ENCODE measurements at places on chromosomes 2 and 18. TPM values are rescaled to one million over a fixed set of nuclear protein-coding genes. Genes with fewer than 3 reads are reported as not detected.

Gene DPP4
- 3.6 TPM for total RNA-seq

Gene NCKAP5
- 9.1 TPM for total RNA-seq

Gene MAB21L4
- not detected for total RNA-seq

Gene RTKN
- 9.3 TPM for total RNA-seq

Gene IL36A
- total RNA-seq, result not detected

Gene LCT
- not detected for total RNA-seq

Gene NOL4
- total RNA-seq, result 0.60 TPM

Gene MTCL1
- total RNA-seq, result 10.5 TPM

Gene CTLA4
- not detected for total RNA-seq

Gene GATA6
- total RNA-seq, result 54.6 TPM

Gene ZC3H6
- total RNA-seq, result 25.6 TPM

Gene SYT4
- not detected for total RNA-seq

Gene ZC3H8
- total RNA-seq, result 9.0 TPM

Gene WNT10A
- 0.28 TPM for total RNA-seq

Gene PTH2R
- total RNA-seq, result not detected

Gene TRPM8
- not detected for total RNA-seq

Gene SOWAHC
- 2.0 TPM for total RNA-seq

Gene OTX1
- not detected for total RNA-seq

Gene UBR3
- total RNA-seq, result 125 TPM

Gene CXCR4
- total RNA-seq, result 4.1 TPM

Gene EFHD1
- 21.1 TPM for total RNA-seq

Gene UGT1A8
- not detected for total RNA-seq

Gene SF3B6
- total RNA-seq, result 54.0 TPM

Gene AMER3
- total RNA-seq, result not detected

Gene CHST10
- 10.2 TPM for total RNA-seq

Gene TNFAIP6
- total RNA-seq, result 1.8 TPM

Gene C2orf78
- not detected for total RNA-seq

Gene MC2R
- total RNA-seq, result not detected

Gene FBXO48
- 0.76 TPM for total RNA-seq

Gene MAP2
- 7.4 TPM for total RNA-seq

Gene RTP5
- not detected for total RNA-seq

Gene ATP5F1A
- 2,197 TPM for total RNA-seq

Gene GPR35
- total RNA-seq, result 0.75 TPM

Gene CD302
- 9.2 TPM for total RNA-seq

Gene PTPN4
- total RNA-seq, result 25.9 TPM

Gene DARS1
- total RNA-seq, result 74.0 TPM

Gene NT5DC4
- not detected for total RNA-seq

Gene UCN
- 1.1 TPM for total RNA-seq

Gene CNTNAP5
- total RNA-seq, result not detected

Gene IL1R2
- 3.0 TPM for total RNA-seq

Gene PJVK
- total RNA-seq, result 1.6 TPM

Gene DUSP11
- 11.6 TPM for total RNA-seq

Gene RUFY4
- total RNA-seq, result not detected

Gene CXXC1
- total RNA-seq, result 24.6 TPM

Gene OXER1
- total RNA-seq, result 0.72 TPM

Gene NHEJ1
- total RNA-seq, result 4.9 TPM

Gene PPP4R3B
- 24.4 TPM for total RNA-seq

Gene GRHL1
- total RNA-seq, result 3.0 TPM

Gene WIPF1
- 12.4 TPM for total RNA-seq

Gene RFTN2
- total RNA-seq, result 3.4 TPM

Gene GLI2
- 1.0 TPM for total RNA-seq

Gene CD8B
- total RNA-seq, result not detected

Gene RTTN
- 11.5 TPM for total RNA-seq

Gene STAM2
- 29.1 TPM for total RNA-seq

Gene ASAP2
- 9.9 TPM for total RNA-seq

Gene VSNL1
- 20.6 TPM for total RNA-seq

Gene CDH20
- not detected for total RNA-seq
